ENCODE measurements at places on chromosomes 1 and 21. TPM values are rescaled to one million over a fixed set of nuclear protein-coding genes. Genes with fewer than 3 reads are reported as not detected.

DNA sequence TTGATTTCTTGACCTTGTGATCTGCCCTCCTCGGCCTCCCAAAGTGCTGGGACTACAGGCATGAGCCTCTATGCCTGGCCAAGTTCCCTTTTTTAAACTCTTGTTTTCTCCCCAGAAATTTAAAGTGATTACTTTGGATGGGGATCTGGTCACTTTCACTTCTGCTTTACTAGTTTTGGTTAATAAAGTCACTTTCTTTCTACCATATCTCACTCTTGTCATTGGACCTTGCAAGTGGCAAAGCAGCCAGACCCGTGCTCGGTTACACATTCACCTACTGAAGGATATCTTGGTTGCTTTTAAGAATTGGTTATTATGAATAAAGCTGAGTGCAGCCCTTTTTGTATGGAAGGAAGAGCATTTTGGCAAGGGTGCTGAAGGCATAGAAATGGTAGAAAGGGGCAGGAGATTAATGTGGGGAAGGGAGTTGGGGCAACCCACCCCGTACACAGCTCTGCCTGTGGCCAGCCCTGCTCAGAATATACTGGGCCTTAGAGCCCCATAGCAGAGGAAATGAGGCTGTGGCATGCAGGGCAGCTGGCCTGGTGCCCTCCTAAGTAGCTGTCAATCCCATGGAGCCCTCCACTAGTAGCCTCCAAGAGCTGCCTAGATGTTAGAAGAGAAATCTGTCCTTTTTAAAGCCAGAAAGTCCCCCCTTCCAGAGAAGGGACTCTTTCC, 40.7 kb downstream of the CD2 start:
- no peak for DNase-seq

GRCh38 chr1:214445831-214446614, 105.4 kb downstream of the PTPN14 start:
- no peak for DNase-seq

- no peak for DNase-seq
These were observed 55.2 kb downstream of the FGGY start for GRCh38 chr1:59352065-59352464.

GRCh38 chr1:39538531-39539251, 37.9 kb downstream of the PABPC4 start:
- no peak for DNase-seq

- DNase-seq: no peak
These were observed 81.4 kb upstream of the CNIH3 start for GRCh38 chr1:224534731-224535130.

GRCh38 chr1:147628441-147628840, 41.9 kb downstream of the ACP6 start:
- no peak for DNase-seq

DNA sequence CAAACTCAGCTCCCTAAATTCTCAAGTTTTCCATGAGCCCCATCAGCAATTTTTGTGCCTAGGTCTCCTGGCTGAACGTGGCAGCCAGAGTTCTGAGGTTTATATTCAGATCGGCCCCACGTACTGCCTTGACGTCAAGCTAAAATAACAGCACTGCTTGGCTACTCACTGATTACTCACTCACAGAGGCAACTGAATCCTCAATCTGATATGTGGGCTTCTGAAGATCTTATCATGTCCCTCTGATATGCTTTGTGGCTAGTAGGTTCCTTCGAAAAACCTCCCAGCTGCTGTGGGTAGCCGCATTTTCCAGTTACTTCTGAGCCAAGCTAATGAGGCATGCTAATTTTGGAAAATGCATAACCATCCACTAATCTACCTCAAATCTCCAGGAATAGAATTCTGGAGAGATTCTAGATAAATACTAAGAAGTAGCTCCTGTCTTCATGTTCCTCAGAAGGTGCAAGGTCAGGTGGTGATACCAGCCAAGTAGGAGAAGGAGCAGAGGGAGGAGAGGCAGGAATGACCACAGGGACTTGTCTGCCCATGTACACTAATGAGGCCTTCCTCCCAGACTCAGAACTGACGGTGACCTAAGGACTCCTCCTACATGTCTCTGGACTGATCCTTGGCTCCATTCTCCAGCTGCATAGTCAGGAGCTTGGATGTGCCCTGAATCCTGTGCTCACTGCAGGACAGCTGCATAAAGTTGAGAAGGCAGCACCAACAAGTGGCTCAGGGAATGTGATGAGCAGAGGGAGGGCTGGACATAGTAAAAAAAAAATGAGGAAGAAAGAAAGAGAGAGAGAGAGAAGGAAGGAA, 263.7 kb downstream of the TNR start:
- DNase-seq: no peak

Gene TMOD4
- not detected for polyA plus RNA-seq

GRCh38 chr1:183273300-183273699, 87.2 kb downstream of the LAMC2 start:
- no peak for DNase-seq

- peak; percentile 17 for DNase-seq
These were observed 33.0 kb downstream of the SLX9 start for GRCh38 chr21:44972821-44973220.
